ENCODE measurements at places on chromosomes 13 and 19.

- no peak for DNase-seq
These were observed 260.1 kb upstream of the SLC10A2 start for GRCh38 chr13:103326326-103326725.

DNA sequence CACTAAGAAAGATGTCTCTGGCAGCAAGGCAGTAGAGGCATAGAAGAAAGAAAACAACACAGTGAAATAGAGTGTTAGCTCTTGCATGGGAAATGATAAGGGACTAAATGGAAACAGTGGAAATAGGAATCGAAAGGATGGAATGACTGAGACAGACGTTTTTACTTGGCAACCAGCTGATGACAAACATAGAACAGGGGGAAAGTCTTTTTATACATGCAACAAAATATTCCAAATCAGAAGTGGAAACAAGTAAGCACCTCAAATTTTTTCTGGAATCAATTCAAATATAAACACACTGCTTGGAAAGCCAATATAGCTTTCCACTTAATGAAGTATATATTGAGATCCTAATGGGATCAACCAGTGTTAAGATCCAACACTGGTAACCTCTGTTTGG lies 110.2 kb downstream of the MZT1 start:
- DNase-seq: no peak

DNA sequence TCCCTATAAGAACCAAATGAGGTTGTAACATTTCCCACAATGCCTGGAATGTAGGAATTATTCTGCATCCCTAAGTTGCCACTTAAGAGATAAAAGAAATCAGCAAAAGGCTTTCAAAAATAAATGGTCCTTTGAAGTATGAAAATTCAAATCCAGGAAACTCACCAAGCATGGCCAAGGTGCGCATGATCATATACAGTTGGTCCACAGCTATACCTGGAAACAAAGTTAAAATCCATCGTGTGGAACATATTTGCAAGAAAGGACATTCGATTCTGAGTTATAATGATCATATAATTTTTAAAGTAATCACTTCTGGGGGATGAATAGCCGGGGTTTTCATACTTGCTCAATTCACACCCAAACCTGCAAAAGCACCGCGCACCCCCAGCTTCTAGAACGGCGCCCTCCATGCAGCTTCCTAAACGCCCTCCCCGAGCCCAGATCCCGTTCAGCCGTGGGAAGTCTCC lies 525 bp downstream of the CARS2 start:
- DNase-seq: no peak

DNA sequence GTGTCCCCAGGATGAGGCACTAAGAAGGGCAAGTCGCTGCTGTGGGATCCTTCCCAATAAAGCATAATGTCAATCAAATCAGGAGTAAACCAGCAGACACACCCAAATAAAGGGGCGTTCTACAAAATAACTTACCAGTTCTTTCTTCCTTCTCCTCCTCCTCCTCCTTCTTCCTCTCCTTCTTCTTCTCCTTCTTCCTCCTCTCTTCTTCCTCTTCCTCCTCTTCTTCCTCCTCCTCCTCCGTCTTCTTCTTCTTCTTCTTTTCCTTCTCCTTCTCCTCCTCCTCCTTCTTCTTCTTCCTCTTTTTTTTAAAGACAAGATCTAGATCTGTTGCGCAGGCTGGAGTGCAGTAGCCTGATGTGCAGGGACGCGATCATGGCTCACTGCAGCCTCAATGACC lies 225.8 kb downstream of the UQCRFS1 start:
- no peak for DNase-seq

GRCh38 chr13:23674795-23675640 lies 104.8 kb downstream of the TNFRSF19 start:
- DNase-seq: no peak

DNA sequence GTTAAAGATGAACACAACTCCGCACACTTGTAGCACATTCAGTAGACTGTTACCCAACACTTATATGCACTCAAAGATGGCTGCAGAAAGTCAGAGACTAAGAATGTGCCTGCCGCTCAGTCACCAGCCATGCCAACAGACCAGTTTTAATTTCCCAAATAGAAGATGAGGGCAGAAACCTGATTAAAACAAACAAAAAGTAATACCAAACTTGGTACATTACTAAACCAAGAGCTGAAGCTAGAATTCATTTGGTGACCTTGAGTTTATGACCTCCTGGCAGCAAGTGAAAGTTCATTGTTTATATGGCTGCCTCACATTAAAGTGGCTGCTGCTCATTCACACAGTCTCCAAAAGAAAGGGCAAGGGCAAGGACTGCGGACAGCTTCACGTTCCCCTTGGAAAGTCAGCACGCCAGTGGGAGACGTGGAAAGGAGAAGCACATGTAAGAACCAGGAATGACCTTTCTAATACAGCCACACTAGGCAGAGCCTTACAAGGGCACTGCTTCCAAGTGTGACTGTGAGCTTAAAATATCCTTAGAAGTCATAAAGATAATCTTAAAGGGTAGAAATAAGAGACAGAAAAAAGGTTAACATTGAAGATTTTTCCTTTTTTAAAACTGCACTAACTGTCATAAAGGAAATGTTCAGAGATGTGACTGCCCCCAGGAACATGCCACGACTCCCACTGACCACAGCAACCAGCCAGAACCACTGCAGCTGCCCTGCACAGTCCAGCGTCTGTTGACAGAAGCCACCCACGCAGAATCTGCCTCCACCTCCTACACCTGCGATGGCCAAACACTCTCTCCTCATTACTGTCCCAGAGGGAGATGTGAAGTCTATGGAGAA lies 73.5 kb downstream of the STK24 start:
- no peak for DNase-seq

GRCh38 chr19:38031423-38031770 lies 124.4 kb downstream of the SIPA1L3 start:
- DNase-seq: no peak

- DNase-seq: no peak
These were observed 20.7 kb downstream of the PIP5K1C start for GRCh38 chr19:3679581-3679980.

DNA sequence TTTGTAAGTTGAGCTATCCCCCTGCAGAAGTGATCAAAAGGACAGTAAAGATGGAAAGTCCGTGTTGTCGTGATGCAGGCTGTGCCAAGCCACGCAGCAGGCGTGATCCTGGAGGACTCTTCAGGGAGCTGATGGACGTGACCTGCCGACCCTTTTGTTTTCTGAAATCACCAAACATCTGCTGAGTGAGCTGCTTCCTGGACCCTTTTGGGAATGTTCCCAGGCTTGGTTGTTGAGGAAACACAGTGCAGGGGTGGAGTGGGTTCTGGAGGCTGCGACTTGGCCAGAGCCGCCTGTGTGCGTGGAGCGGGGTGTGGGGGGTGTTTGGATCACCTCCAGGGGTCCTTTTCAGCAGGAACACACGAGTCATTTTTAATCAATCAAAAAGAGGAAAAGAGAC lies 15.4 kb upstream of the CPAMD8 start:
- no peak for DNase-seq

GRCh38 chr13:33251131-33251661 lies 34.4 kb downstream of the STARD13 start:
- DNase-seq: no peak

GRCh38 chr13:68078874-68079273 lies 848.7 kb upstream of the PCDH9 start:
- no peak for DNase-seq

DNA sequence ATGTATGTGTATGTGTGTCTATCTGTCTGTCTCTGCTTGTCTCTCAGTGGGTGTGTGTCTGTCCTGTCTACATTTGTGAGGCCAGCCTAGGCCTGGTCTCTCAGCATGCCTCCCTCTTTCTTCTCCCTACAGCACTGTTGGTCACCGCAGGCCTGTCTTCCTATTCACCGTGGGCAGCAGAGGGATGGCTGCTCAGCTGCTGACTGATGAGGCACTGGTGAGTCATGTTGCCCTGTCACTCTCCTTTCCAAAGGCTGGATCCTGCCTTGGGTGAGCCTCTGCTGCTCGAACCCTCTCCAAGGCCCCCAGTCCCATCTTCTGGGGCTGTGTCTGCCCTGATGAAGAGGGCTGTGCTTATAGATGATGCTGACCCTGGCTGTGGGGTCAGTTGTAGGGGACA lies 6.3 kb downstream of the ZNF71 start:
- no peak for DNase-seq

GRCh38 chr19:8028951-8029491 lies 23.5 kb upstream of the CCL25 start:
- no peak for DNase-seq

GRCh38 chr13:110716247-110716515 lies 2.7 kb downstream of the ING1 start:
- peak; percentile 62 for DNase-seq

- no peak for DNase-seq
These were observed 36.1 kb upstream of the USPL1 start for GRCh38 chr13:30581582-30581981.

DNA sequence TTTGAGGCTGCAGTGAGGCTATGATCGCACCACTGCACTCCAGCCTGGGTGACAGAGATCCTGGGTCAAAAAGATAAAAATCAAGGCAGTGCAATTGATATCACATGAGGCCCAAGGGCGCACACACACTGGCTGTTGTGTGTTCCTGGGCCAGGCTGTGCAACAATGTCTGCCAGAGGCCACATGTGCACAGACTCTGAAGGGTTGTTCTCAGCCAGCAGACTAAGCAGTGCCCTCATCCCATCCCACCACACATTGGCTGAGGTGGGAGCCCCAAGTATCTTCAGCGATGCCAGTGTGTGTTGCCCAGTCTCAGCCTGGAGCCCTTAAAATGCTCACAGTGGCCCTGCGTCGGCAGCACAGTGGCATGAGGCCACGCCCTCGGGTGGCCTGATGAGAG lies 12.6 kb downstream of the PEX11G start:
- no peak for DNase-seq

GRCh38 chr13:112144616-112145550 lies 77.9 kb downstream of the SOX1 start:
- DNase-seq: no peak

DNA sequence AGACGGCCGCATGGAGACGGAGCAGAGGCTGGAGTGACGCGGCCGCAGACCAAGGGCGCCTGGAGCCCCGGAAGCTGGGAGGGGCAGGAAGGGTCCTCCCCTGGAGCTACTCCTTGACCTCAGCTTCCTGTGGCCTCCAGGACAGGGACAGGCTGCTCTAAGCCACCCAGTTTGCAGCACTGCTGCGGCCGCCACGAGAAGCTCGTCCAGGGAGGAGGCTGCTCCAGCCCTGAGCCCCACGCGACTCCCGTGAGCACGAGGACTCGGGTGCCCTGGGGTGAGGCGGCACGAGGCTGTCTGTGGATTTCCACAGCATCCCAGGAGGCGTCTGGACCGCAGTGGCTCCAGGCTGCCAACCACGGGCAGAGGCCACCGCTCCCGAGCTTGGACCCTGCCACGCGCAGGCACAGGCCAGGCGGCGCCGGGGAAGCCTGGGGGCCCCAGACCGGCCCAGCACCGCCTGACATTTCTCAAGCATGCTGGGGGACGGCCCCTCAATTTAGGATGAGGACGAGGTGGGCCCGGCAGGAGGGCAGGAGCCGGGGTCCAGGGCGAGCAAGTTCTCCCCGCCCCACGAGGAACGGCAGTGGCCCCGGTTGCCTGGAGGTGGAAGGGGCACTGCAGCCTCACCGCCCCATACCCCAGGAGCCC lies 10.7 kb downstream of the SBNO2 start:
- no peak for DNase-seq

DNA sequence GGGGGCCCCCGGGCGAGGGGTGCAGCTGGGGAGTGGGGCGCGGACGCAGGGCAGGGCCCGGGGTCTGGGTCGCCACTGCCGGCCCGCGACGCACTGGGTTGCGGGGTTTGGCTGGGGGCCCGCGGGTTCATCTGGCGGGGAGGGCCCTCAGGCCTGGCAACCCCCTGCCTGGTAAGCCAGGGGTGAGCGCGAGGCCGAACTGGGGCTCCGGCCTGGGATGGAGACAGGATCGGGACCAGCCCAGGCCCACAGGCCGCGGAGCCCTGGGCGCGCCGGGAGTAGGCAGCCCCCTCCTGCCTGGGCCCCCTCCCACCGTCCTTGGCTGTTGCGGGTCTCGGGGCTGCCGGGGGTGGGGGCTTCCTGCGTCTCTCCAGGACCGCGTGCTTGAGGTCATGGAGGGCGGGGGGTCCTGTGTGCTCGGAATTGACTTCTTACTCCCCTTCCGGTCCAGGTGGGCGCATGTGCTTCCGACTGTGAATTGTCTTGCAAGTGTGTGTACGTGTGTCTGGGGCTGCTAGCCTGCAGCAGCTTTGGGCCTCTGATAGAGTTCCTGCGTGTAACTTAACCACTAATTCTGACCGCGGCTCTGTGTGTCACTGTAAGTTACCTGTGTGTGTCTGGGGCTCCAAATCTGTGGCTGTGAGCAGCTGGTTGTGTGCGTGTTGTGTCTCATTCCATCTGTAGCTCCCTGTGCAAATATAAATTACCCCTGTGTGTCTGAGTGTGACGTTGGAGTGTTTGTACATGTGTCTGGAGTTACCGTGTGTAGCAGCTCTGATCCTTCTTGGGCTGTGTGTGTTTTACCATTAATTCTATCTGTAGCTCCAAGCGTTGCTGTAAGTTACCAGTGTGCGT lies 751 bp downstream of the GRAMD1A start:
- peak; percentile 54 for DNase-seq

GRCh38 chr19:23403052-23403451 lies 7.8 kb upstream of the ZNF91 start:
- DNase-seq: no peak

DNA sequence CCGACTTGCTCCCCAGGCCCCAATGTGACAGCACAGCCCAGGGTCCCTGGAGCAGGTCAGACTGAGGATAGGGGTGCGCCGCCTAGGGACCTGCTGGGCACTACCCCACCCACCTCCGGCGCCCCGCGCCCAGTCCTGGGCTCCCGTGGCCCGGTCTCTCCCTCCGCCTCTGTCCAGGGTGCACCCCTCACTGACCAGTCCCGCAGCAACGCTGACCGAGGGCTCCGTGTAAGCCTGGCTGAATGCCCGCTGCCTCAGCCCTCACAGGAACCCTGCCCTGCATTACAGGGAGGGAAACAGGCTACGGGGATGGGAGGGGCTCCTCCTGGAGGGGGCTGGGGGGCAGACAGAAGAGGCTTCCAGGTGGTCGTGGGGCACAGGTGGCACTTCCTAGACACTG lies 31.7 kb downstream of the GPX4 start:
- no peak for DNase-seq

DNA sequence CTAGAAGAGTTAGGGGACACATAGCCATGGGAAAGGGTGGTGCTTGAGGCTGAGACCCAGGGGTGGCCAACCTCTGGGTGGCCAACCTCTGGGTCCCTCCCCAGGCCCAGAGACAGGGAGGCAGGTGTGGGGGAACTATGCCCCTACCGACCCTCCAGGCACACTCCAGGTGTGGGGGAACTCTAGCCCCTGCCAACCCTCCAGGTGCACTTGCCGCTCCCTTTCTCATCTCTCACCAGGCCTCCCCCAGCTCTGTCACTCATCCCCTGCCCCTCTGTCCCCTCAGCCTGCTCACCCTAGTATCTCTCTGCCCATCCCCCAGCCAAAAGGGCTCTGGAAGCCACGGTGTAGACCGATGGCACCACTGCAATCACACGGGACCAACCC lies 10.6 kb upstream of the VSTM2B start:
- no peak for DNase-seq

Data from HL-60 (cell line).